Fibroblast of the conjunctiva (primary cell): ENCODE measurements at places on chromosomes 2 and 18.

DNA sequence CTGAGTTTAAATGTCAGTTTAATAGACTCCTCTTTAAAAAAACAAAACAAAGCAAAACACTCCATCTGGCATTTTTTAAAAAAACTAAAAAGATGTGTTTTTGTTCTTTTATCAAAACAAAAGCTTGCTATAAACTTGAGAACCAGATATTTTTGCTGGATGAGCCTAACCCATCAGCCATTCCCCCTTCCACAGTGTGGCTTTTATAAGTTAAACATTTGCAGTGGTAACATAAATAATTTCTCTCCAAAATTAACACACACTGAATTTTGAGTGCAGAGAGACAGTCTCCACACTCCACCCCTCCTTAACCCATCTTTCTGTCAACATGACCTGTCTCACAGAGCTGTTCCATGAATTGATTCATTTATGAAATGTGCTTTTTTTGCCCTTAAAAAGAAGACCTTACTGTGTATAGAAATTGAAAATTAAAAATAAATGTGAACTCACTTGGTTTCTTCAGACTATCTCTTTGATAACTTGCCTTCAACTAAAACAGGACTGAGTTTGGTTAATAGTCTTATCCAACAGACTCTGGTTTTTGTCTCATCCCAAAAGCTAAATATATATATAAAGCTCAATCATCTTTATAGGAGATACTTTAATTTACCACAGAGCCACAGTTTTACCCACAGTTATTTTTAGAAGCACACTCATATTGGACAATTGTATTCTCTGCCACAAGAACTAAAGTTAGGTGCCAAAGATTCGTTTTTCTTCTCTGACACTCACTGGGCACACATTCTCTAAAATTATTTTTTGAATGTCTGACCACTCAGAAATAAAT is 64.8 kb upstream of the STK39 start:
- no peak for DNase-seq

- no peak for DNase-seq
Observed at GRCh38 chr18:67662996-67663395, 146.5 kb upstream of the DSEL start.

DNA sequence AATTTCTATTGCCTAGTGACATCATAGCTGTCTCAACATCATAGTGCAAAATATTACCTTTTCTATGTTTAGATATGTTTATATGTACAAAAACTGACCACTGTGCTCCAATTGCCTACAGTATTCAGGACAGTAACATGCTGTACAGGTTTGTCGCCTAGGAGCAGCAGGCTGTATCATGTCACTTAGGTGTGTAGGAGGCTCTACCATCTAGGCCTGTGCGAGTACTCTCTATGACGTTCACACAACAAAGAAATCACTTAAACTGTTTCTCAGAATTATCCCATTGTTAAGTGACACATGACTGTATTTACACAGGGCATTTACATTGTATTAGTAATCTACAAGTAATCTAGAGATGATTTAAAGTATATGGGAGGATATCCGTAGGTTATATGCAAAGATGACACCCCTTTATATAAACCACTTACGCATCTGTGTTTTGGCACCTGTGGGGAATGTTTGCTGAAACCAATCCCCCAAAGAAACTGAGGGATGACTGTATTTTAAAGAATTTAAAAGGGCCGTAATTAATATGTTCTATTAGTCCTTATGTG is 24.7 kb downstream of the IL1R2 start:
- DNase-seq: no peak

DNA sequence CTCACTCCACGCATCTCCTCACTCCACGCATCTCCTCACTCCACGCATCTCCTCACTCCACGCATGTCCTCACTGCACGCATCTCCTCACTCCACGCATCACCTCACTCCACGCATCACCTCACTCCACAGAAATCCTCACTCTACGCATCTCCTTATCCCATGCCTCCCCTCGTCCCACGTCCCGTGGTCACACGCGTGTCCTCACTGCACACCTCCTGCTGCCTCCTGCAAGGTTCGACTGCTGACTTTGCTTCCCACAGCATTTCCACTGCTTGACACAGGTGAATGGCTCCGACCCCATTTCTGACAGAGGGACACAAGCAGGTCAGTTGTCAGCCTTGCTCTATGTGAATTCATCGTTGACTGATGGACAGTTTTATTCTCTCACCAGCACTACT is 103.0 kb downstream of the USP40 start:
- DNase-seq: no peak

DNA sequence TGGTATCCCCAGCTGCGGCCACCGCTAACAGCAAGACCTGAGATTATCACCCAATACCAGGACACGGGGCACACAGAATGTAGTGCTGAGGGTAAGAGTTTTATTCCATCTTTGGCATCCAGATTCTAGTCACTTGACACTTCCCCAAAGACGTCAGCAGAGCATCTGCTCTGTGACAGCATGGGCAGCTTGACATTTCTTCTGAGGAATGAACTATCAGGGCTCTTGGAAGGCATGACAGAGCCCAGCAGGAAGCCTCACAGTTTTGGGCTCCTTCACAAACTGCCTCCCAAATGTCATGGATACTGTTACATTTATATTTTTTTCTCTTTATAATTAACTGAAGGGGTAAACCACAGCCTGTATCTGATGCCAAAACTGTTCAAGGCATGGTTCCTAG is 1010.7 kb downstream of the TDRD15 start:
- DNase-seq: no peak

DNA sequence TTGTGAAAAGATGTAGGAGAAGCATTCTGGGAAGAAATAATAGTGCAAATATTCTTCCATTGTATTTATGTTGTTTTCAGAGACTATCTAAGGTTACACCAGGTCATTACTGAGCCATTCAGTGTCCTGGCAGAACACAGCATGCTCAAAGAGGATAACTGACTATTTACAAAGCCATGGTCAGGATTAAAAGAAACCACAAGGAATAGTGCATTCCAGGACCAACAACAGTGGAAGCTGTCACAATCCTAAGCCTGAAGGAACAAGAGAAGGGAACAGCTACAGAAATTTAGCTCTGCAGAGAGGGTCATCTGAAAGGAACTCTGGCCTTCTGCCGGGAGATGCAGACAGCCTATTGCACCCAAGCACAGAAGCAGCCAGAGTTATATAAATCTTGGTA is 116.7 kb downstream of the DSC3 start:
- no peak for DNase-seq

DNA sequence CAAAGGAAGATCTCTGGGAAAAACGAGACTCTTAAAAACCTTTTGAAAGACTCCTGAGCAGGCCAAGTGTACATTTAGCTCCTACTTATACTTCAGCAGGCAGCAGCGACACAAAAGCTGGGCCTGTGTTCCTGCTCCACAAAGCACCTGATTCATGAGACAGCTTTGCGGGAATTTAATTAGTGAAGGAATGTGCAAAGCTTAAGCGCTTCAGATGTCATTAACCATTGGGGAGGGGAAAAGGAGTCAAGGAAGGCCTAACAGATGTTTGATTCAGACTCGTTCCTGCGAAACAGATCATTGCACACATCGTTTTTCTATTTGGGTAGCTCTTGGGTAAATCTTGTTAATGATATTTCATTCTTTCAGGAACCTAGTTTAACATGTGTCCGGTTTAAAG is 125.9 kb downstream of the MAIP1 start:
- no peak for DNase-seq

- no peak for DNase-seq
Observed at GRCh38 chr2:61235716-61236115, 73.7 kb downstream of the C2orf74 start.

DNA sequence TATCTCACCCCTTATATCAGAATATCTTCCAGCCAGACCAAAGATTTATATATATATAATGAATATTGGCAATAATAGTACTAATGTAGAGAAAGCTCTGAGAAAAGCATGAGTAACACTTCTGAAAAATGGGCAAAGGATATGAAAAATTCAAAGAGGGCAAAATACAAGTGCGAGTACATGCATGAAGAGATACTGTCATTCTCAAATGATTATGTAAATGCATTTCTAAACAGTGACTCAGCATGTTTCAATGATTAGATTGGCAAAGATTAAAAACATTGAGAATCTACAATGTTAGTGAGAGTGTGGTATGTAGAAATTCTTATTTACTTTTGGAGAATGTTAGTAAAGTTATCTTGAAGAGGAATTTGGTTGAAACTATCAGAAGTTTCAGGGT is 118.3 kb upstream of the NEDD4L start:
- no peak for DNase-seq

DNA sequence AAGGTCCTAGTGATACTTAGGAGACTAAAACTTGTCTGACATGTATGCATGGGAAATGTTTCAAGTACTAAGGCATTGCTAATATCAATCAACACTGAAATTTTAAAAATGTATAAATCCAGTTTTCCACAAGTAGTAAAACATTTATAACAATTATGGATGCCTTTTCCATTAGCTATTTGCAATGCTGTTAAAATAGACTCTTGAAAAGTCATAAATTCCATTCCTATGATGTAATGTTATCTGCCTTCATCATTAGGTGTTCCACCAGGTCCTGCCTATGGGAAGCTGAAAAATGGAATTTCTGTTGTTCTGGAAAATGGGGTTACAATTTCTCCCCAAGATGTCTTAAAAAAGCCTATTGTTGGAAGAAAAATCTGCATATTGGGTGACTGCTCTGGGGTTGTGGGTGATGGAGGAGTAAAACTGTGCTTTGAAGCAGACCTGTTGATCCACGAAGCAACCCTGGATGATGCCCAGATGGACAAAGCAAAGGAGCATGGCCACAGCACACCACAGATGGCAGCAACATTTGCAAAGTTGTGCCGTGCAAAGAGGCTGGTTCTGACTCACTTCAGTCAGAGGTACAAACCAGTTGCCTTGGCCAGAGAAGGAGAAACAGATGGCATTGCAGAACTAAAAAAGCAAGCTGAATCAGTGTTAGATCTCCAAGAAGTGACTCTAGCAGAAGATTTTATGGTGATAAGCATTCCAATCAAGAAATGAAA is 18.7 kb downstream of the ELAC1 start:
- no peak for DNase-seq

- DNase-seq: no peak
Observed at GRCh38 chr2:102342888-102343287, 12.7 kb upstream of the IL18R1 start.

GRCh38 chr2:197170208-197170607 is 140.4 kb downstream of the ANKRD44 start:
- no peak for DNase-seq

GRCh38 chr2:24926602-24927252 is 6.7 kb upstream of the ADCY3 start:
- no peak for DNase-seq
